Ascending aorta (tissue), 2 donors: ENCODE measurements at places on chromosomes 6 and 20.
A peak's percentile ranks its signal among the peaks of the same experiment; 100 is the strongest.

GRCh38 chr6:111462770-111463391 lies 20.1 kb downstream of the REV3L start:
- H3K4me3 ChIP-seq = no peak overlapping the region
- peaks cover 2% of the 10 kb centered on the region for H3K4me1 ChIP-seq
- peaks cover 13% of the 10 kb centered on the region for H3K36me3 ChIP-seq
- H3K27ac ChIP-seq = no peak overlapping the region
- DNase-seq = no peak

GRCh38 chr20:58709013-58709702 lies 16.6 kb downstream of the NPEPL1 start:
- H3K4me1 ChIP-seq = no peaks in the 10 kb centered on the region
- H3K27me3 ChIP-seq = no peaks in the 10 kb centered on the region
- no peak for DNase-seq

- DNase-seq = no peak
- H3K36me3 ChIP-seq = no peaks in the 10 kb centered on the region
- no peak overlapping the region for H3K4me3 ChIP-seq
- H3K27ac ChIP-seq = no peak overlapping the region
- no peaks in the 10 kb centered on the region for H3K4me1 ChIP-seq
Measured at GRCh38 chr6:90401933-90402830, 105.5 kb upstream of the BACH2 start.

DNA sequence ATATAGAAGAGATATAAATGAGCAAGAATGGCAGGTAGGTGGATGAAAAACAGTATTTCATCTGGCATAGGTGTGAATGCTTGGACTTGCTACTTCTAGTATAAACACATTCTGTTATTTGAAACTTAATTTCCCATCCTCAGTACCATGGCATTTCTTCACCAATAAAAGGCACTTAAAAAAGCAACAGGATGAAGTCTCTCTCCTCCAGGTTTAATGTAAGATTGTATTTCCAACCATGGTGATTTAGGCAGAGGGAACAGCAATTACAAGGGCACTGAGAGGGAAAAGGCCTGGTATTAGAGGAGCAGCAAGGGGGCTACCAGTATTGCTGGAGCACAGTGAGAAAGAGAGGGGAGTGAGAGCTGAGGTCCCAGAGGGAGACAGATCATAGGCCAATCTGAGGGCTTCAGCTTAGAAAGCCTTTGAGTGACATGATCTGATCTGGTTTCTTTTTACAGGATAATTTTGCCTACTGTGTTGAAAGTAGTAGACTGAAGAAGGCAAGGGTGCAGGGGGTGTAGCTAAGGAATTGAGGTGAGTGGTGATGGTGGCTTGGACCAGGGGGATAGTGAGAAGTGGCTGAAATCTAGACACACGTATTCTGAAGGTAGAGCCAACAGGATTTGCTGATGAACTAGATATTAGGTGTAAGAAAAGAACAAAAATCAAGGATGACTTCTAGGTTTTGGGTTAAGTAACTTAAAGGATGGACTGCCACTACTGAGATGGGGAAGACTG lies 67.8 kb upstream of the SMIM29 start:
- H3K4me1 ChIP-seq = no peaks in the 10 kb centered on the region
- H3K36me3 ChIP-seq = no peaks in the 10 kb centered on the region
- H3K27ac ChIP-seq = peak overlapping the region; percentile 75
- H3K27me3 ChIP-seq = no peaks in the 10 kb centered on the region
- no peak for DNase-seq

GRCh38 chr6:33716379-33716778 lies 4.9 kb upstream of the UQCC2 start:
- H3K4me1 ChIP-seq = peaks cover 6% of the 10 kb centered on the region

DNA sequence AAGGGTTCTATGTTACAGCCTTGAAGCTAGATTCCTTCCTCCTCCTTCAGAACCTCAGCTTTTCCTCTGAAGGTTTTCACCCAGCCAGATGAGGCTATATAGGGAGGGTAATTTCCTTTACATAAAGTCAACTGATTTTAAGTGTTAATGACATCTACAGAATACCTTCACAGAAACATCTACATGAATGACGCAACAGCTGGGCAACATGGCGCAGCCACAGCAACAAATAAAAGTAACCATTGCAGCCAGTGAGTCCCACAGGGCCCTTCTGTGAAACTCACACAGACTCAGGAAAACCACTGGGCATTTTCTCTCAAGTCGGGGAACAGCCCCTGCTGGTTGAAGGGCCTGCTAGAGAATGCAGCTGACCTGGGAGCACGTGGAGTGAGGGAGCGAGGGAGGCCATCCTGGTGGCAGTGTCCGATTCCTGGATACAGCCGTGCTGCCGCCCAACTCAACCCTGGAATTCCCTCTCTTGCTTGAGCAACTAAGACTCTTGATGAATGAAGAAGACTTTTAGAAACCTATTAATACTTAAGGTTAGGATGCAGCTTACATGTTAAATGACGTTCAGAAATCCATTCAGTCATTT lies 176.4 kb downstream of the PACRG start:
- H3K27ac ChIP-seq = no peak overlapping the region
- H3K4me1 ChIP-seq = no peaks in the 10 kb centered on the region
- H3K4me3 ChIP-seq = no peak overlapping the region
- no peaks in the 10 kb centered on the region for H3K36me3 ChIP-seq

DNA sequence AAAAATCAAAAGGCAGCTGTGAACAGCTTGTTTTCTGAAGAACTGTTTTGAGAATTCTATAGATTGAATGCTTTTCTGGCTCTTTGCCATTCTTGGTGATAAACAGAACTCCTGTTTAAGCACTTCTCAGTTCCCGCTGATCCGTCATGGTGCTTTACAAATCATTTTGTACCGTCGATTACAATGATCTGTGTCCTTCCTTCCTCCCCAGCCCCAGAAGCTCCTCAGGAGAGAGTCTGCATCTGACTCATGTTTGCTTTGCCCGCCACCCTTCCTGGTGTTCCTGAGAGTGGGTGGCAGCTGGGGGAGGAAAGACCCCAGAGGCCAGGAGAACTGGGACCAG lies 538.6 kb upstream of the MARCKS start:
- H3K4me3 ChIP-seq = no peak overlapping the region
- H3K4me1 ChIP-seq = no peaks in the 10 kb centered on the region
- no peaks in the 10 kb centered on the region for H3K36me3 ChIP-seq
- no peaks in the 10 kb centered on the region for H3K27me3 ChIP-seq
